ENCODE measurements at places on chromosomes 3 and 15.

- no peak for DNase-seq
Observed at GRCh38 chr3:5056111-5056391, 66.0 kb upstream of the ARL8B start.

GRCh38 chr3:128324911-128325592 lies 141.6 kb downstream of the DNAJB8 start:
- no peak for DNase-seq

GRCh38 chr3:145395421-145395820 lies 765.6 kb downstream of the PLOD2 start:
- no peak for DNase-seq

GRCh38 chr15:63553388-63553791 lies 43.8 kb upstream of the FBXL22 start:
- no peak for DNase-seq

DNA sequence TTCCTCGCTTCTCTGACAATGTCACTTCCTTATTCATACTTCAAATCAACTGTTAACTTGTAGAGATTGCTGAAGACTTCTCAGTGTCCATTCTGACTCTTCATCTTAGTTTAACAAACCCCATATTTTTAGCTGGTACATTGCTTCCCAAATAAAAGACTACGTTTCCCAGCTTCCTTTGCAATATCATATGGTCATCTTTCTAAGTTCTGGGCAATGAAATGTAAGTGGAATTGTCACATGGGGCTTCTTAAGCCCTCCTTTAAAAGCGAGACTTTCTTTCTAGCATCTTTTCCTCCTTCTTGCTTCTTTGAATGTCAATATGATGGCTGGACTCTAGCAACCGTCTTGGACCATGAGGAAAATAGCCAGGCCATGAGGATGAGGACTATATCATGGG lies 239.0 kb downstream of the ZNF621 start:
- DNase-seq, result no peak
